ENCODE measurements at places on chromosomes 4 and X.

- DNase-seq, result no peak
These were observed 17.9 kb upstream of the LAP3 start for GRCh38 chr4:17558941-17559708.

- DNase-seq, result no peak
These were observed 40.1 kb downstream of the WFS1 start for GRCh38 chr4:6309777-6310176.

DNA sequence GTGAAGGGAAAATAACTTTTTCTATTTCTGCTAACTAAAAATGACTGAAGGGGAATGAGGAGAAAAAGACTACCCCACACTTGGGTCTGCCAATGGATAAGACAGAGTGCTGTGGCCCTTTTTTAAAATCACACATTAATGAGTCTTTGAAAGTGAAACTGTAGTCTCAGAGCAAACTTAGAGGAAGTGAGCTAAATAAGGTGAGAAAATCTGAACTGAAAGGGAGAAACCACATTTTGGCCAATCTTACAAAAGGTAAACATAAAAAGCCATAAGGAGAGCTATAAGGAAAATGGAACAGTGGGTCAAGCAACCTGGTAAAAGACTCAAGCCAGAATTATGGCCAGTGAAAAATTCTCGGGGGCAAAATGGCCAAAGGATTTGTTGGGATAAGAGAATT, 755.1 kb upstream of the IGFBP7 start:
- DNase-seq, result no peak

DNA sequence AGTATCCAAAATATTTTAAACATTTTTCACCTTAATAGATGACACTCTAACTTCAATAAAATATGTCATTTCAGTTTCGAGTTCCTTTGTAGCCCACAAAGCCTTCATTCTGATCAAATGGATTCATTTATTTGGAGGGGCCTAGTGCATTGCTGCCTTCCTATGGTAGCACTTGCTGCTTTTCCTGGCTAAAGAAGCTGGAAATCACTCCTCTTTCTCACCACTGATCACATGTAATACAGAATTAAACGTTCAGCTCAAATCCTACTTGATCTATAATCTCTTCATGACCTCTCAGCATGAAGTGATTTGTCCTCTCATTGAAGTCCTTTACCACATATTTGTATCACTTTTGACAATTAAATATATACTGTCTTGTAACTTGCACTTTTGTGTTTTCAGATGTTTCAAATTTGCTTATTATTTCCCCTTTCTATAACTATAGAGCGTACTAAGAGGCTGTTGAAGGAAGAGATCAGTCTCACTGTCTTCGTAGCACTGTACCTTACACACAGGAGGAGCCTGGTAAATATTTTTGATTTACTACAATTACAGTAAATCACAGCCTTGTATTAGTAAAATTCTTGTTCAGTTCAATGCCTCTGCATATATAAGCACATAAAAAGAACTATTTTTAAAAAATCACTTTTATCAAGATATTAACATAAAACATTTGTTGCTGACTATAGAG, 555 bp downstream of the CFI start:
- no peak for DNase-seq

DNA sequence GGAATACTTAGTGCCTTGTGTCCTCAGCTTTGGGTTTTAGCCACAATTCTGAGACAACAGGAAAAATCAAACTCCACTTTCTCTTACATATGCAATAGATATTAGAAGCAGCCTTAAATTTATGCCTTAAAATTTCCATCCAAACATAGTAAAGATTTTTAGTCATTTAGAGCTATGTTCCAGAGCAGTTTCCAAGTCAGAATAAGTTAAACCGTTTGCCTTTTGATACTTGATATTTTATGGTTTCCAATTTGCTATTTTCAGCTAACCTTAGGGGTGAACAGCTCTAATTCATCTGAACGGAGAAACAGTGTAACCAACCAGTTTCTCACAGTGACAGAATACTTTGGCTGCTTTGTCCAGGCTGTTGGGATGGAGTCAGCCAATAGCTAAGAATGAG, 125.8 kb upstream of the RXFP1 start:
- DNase-seq, result no peak

DNA sequence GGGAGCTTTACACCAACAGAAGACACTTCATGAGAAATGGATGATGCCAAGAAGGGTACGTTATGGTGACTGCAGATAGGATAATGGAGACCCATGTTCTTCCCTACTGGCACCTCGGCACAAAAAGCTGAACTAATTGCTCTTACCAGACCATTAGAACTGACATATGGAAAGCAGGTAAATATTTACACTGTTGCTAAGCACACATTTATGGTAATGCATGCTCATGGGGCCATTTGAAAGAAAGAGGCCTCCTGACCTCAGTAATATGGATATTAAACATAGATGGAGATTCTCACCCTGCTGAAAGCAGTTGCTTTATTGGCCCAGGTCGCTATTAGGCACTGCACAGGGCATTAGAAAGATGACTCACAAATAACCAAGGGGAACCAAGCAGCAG, 1759.6 kb downstream of the C4orf33 start:
- no peak for DNase-seq

GRCh38 chr4:110475881-110476818, at the start of gene ENPEP:
TSS of gene ENPEP (plus strand) at chr4:110476155. CDS start at chr4:110476415, 260 bp downstream.
- DNase-seq, result no peak

DNA sequence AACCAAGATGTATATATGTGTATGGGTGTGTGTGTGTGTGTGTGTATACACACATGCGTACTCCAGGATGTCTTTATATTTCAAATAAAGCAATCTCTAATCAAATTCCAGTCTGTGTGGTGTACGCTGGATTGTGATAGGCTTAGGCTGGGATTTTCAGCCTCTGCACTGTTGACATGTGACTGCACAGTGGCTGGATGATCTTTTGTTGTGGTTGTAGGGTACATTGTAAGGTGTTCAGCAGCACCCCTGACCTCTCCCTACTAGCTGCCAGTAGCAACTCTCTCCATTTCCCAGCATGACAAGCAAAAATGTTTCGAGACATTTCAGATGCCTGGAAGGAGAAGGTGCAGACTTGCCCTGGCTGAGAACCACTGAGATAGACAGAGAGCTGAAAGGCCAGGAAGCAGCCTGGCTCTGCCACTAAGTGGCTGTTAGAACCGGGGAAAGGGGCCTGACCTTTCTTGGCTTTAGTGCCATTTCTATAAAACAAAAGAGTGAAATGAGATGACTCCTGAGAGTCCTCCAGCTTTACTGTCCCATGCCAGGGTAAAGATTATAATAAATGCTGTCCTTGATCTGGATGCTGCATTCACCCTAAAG, 10.5 kb downstream of the PGM2 start:
- no peak for DNase-seq

GRCh38 chr4:107853444-107854355, 29.0 kb downstream of the SGMS2 start:
- DNase-seq, result no peak

GRCh38 chr4:56863441-56864139, 42.1 kb upstream of the SPINK2 start:
- DNase-seq, result no peak

GRCh38 chrX:37872303-37872655, 24.9 kb upstream of the DYNLT3 start:
- DNase-seq, result no peak

DNA sequence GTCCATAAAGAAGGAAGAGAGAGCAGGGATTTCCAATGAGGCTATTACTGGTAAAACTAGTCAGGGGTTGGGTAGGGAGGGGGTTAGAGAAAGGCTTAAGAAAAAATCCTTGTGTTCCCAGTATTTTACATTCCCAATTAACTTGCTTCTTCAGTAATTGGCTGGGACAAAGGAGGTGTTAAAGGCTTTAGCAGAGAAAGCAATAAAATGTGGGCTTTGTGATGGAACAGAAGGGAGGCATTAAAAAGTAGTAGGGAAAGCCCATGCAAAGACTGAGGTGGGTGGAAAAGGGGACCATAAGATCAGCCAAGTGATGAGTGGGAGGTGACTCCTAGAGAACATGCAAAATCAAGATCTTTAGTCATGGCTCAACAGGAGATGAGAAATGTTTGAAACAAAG, 1467.2 kb downstream of the RPA4 start:
- DNase-seq, result no peak

DNA sequence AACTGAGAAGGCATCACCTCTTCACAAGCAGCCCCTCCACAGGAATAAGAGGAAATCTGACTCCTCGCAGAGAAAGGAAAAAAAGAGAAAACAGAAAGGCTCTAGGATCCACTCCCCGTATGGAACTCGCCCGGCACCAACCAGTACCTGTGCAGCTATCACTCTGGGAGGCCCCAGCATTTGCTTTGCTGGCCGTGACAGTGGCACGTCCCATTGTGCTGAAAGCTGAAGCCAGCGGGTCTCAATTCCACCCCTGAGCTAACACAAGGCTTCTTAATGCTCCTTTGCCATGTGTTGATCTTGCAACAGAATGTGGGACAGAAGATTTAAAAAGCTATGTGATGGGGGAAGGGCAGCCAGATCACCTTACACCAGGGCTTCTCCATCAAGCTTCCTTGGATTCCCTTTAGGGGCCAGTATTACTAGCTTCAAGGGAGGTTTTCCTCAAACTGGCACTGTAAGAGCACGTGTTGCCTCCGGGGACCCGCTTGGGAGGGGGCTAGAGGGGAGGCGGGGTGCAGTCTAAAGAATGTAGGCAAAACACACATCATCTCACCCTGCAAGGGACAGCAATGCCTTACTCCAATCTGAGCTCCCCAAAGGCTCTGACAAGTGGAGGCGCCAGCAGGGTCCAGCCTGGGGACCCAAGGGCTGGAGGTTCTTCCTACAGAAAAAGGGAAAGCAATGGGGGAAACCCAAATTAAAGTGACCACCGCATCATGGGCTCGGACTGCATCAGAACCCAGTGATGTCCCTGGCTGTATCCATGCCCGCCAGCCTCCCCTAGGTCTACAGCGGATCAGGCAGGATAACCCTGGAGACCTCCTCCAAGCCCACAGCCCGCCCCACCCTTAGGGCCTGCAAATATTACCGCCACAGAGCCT, 1.2 kb downstream of the USP46 start:
- DNase-seq, result no peak

- DNase-seq, result no peak
These were observed 5.9 kb upstream of the EIF1AX start for GRCh38 chrX:20147561-20147960.

DNA sequence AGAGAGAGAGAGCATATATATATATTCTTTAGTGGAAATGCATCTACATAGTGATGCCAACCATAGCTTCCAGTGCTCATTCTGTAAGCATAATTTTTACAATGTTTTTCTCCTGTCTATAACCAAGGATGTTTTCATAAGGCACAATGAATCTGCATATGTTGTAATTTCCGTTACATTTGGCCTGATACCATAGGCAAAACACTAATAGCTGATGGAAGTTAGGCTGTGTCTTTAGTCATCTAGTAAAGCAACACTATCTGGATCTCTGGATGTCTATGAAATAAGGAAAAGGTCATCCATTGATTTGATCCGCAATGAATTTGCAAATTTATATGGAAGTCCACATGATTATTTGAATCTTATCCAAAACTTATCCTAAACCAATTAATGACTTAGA, 8.1 kb downstream of the PCDH7 start:
- no peak for DNase-seq

- no peak for DNase-seq
These were observed 202.5 kb downstream of the RASL11B start for GRCh38 chr4:53064609-53065008.

DNA sequence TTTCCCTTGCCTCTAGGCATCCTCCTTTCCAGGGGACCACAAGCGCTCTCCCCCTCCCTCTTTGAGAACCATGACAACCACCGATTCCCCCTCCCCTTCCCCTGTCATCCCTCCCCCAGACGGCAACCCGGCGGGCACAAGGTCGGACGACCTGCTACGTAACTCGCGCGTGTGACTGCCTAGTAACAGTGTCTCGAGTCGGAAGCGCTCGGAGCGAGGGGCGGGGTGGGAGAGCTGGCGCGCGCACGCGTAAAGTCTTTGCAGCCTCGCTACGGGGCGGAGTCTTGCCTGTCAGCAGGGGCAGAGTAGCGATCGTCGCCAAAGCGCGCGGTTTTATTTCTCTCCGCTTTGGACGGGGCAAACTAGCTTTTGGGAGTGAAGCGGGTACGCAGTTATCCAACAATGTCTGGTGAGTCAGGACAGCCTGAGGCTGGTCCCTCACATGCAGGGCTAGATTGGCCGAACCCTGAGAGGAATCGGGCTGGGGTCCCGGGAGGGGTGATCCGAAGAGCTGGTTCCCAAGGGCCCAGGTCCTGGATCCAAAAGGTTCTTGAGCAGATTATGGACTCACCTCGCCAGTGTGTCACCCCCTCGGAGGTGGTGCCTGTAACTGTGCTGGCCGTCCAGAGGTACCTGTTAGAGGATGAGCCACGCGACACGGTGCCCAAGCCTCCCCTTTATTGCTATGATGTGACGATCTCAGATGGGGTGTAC, at the start of gene RADX:
Gene RADX (plus strand): TSS at position 300 of the 714 bp plus-strand sequence. CDS start 103 bp downstream, at position 403.
- peak; percentile 85 for DNase-seq

DNA sequence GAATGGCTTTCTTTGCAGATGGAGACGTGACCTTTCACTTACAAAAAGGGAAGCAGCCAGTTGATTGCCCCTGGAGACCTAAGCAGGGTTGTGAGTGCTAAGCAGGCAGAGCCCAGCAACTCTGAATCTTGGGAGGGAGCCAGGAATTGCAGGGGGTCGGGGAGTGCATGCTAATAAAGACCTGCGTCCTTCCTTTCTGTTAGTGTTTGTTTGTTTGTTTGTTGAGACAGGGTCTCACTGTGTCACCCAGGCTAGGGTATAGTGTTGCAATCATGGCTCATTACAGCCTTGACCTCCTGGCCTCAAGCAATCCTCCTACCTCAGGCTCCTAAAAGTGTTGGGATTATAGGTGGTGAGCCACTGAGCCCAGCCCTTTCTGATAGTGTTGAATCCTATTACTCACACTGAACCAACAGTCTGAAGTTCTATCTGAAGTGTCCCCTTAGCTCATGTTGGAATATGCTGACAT, 137.4 kb downstream of the CEP135 start:
- DNase-seq, result no peak

- no peak for DNase-seq
These were observed 6.2 kb upstream of the PLCXD1 start for GRCh38 chrX:274904-275475.

- DNase-seq, result peak; percentile 66
These were observed 403 bp downstream of the SGCB start for GRCh38 chr4:52037689-52038102.

GRCh38 chr4:85210353-85210752, 243.9 kb upstream of the WDFY3 start:
- no peak for DNase-seq

DNA sequence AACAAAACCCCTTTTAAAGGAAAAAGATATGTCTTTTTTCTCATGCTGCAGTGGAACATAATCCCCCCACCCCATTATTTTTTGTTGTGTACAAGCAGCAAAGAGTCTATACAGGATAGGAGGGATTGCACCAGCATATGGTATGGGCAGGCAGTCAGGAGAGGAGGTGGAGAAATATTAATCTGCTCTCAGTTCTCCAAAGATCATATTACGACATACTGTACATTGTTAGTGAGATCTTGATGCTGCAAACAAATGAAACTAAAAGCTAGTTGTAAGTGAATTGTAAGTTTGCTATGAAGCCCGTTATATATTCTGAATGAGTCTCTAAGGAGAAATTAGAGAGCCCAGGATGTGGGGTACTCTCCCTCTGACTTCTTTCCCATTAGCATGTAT, 75.3 kb downstream of the RAPGEF2 start:
- DNase-seq, result no peak

- no peak for DNase-seq
These were observed 104.2 kb downstream of the TMEM131L start for GRCh38 chr4:153570228-153570973.
